ENCODE measurements at places on chromosomes 7 and 10. TPM values are rescaled to one million over a fixed set of nuclear protein-coding genes. Genes with fewer than 3 reads are reported as not detected.

HHEX gene
- total RNA-seq, result 8.3 TPM

CPED1 gene
- total RNA-seq, result 81.8 TPM

NPSR1 gene
- not detected for total RNA-seq

- H3K27me3 ChIP-seq, result no peaks in the 10 kb centered on the region
- H3K27ac ChIP-seq, result no peak overlapping the region
- H3K36me3 ChIP-seq, result no peaks in the 10 kb centered on the region
Observed at GRCh38 chr10:50504389-50504788, 119.4 kb downstream of the SGMS1 start.

DNA sequence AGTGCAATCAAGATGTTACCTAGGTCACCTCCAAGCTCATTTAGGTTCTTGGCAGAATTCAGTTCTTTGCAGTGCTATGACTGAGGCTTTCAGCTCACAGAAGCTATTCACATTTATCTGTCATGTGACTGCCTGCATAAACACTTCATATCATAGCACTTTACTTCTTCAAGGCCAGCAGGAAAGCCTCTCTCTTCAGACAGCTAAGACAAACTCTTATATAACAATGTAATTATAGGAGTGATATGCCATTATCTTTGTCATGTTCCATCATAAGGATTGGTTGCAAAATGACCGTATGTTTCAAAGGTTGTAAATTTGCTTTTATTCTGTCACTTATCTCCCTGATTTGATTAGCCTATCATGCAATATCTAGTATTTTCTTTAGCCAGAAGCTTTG is 78.8 kb upstream of the TMEM196 start:
- no peaks in the 10 kb centered on the region for H3K4me1 ChIP-seq
- H3K27me3 ChIP-seq, result no peaks in the 10 kb centered on the region
- no peak for DNase-seq
- H3K4me3 ChIP-seq, result no peak overlapping the region
- no peaks in the 10 kb centered on the region for H3K36me3 ChIP-seq
- no peak overlapping the region for H3K27ac ChIP-seq

DNA sequence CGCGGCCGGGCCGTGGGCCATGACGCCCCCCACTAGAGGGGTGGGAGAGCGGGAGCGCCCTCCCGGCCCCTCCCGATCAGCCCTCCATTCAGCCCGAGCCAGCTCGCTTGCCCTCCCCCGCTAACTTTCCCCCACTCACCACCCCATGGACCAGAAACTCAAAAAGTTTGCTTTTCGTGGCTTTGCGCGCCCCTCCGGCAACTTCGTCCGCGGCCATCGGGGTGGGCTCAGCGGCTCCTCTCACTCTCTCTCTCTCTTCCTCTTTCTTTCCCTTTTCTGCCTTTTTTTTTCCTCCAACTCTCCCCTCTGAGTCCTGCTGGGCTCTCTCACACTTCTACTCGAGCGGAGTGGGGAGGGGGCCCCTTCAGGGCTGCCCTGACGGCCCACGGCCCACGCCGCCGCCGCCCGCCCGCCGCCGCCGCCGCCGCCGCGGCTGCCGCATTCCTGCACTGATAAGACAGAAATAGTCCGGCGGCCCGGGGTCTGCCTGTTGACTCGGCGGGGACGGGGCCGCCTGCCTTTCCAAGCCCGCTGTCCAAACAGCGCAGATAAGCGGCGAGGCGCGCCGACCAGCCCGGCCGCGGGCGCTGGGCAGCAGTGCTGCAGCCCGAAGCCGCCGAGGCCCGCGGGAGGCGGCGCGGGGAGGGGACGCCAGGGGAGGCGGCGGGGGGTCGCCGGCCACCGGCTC is at the start of gene SMARCD3:
Gene SMARCD3, minus strand, starts transcription at position 349 of the 688 bp plus-strand sequence. Its CDS starts 132 bp downstream, at position 217.
- H3K4me1 ChIP-seq, result peaks cover 93% of the 10 kb centered on the region
- DNase-seq, result no peak
- peak within 1 kb of the TSS; percentile 94 for H3K27ac ChIP-seq
- peak within 1 kb of the TSS; percentile 68 for H3K4me3 ChIP-seq
- H3K27me3 ChIP-seq, result peaks cover 12% of the 10 kb centered on the region
- no peaks in the 10 kb centered on the region for H3K36me3 ChIP-seq

- H3K4me1 ChIP-seq, result peaks cover 11% of the 10 kb centered on the region
- no peaks in the 10 kb centered on the region for H3K36me3 ChIP-seq
- no peak overlapping the region for H3K4me3 ChIP-seq
- H3K27me3 ChIP-seq, result no peaks in the 10 kb centered on the region
- H3K27ac ChIP-seq, result no peak overlapping the region
Observed at GRCh38 chr10:86855513-86855912, 99.1 kb downstream of the BMPR1A start.

- peak overlapping the region; percentile 100 for H3K27ac ChIP-seq
- peaks cover 56% of the 10 kb centered on the region for H3K36me3 ChIP-seq
- DNase-seq, result no peak
- H3K4me3 ChIP-seq, result peak overlapping the region; percentile 96
- no peaks in the 10 kb centered on the region for H3K27me3 ChIP-seq
Observed at GRCh38 chr7:5528071-5528814, 104.6 kb upstream of the TNRC18 start.

DNA sequence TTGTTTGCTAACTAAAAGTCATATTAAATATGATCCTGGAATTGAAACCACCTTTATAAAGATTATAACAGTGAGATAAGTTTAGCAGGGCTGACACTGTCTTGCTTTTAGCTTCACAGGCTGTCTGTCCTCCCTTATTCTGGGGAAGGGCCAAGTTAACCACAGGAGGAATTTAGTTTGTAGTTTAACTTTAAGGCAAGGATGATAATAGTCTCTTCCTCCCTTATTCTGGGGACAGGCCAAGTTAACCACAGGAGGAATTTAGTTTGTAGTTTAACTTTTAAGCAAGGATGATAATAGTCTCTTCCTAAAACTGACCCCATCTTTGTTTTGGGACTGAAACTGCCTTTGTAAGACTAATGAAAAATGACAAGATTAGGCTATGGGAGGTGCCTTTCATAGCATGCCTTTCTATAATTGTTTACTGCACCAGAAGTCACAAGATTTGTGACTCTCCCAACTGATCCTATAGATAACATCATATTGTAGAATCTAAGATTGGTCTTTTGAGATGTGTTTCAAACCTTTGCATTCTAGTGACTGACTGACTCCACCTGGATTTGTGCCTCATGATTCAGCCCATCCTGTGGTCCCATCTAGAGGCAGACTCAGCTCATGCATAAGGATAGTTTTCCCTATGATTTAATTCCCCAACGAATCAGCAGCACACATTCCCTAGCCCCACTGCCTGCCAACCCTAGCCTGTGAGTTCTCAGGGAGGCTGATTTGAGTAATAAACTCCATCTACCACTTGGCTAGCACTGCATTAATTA is 212.0 kb downstream of the MAGI2 start:
- H3K27me3 ChIP-seq, result no peaks in the 10 kb centered on the region
- no peaks in the 10 kb centered on the region for H3K4me1 ChIP-seq
- no peak overlapping the region for H3K27ac ChIP-seq
